Activated T-helper 2 cell treated with anti-CD3 and anti-CD28 coated beads, Interferon-gamma antibody, Interleukin-2, Interleukin-4, amounts not matched to agents 10 μg/mL and 5 μg/mL and 100 μg/mL, durations not matched to agents 14 hours and 24 hours and 36 hours (primary cell): ENCODE measurements at places on chromosomes 3 and 15. TPM values are rescaled to one million over a fixed set of nuclear protein-coding genes. Genes with fewer than 3 reads are reported as not detected.

The GRK7 gene
- not detected in 2 replicates for total RNA-seq

The DZIP3 gene
- total RNA-seq, result 4.9 and 6.4 TPM in 2 replicates

The TRIM59 gene
- 35.9 and 37.0 TPM in 2 replicates for total RNA-seq

The ST3GAL6 gene
- 0.05 and 0.44 TPM in 2 replicates for total RNA-seq

GRCh38 chr15:99635794-99636193 is 70.0 kb downstream of the MEF2A start:
- H3K27me3 ChIP-seq, result no peaks in the 10 kb centered on the region
- peaks cover 19% of the 10 kb centered on the region for H3K4me1 ChIP-seq
- H3K27ac ChIP-seq, result no peak overlapping the region

DNA sequence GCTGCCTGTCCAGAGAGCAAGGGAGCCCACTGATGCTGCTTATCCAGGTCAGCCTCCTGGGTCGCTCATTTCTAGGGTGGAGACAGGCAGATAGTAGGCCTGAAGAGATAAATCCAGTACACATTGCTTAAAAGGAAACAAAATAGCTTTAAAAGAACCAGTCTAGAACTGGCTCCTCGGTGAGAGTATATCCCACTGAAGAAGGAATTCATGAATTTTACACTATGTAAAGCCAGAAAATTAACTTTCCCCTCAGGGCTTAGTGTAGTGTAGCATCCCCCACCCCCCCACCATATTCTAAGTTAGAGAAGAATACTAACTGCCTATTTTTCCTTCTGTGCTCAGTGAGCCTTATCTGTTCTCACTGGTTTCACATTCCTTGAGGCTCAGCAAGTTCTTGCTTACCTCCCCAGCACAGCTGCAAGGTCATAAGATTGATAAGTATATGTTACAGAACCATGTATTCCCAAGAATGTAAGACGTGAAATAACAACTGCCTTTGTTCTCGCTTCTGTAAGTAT is 30.5 kb upstream of the NOX5 start:
- H3K36me3 ChIP-seq, result no peaks in the 10 kb centered on the region
- peaks cover 1% of the 10 kb centered on the region for H3K27me3 ChIP-seq
- no peak overlapping the region for H3K4me3 ChIP-seq
- DNase-seq, result no peak
- no peaks in the 10 kb centered on the region for H3K4me1 ChIP-seq

GRCh38 chr15:64635499-64636495 is 139.6 kb downstream of the RBPMS2 start:
- H3K36me3 ChIP-seq, result peaks cover 46% of the 10 kb centered on the region
- H3K4me1 ChIP-seq, result peaks cover 59% of the 10 kb centered on the region
- no peaks in the 10 kb centered on the region for H3K27me3 ChIP-seq
- no peak overlapping the region for H3K4me3 ChIP-seq
- peak overlapping the region; percentile 29 for H3K27ac ChIP-seq

DNA sequence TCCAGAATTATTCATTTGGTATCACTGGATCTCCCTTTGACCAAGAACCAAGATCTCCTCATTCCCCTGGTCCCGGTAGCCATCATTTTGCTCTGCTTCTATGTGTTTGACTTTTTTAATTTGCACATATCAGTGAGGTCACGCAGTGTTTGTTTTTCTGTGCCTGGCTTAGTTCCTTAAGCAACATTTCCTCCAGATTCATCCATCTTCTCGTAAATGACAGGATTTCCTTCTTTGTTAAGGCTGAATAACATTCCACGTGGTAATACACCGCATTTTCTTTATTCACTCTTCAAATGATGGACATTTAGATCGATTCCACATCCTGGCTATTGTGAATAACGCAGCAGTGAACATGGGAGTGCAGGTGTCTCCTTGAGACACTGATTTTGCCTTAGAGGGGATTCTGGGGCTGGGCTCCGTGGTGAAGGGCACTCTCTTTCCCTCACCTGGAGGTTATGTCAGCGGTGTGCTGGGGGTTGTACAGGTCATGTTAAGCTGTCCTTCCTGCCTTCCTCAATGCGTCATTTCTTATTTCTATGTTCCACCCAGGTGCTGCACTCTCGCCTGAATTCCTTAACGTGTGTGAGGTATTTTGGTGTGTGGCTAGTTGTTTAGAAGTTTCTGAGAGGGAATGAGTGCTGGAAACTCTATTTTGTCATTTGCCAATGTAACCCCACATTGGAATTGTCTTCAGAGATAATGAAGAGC is 212.2 kb downstream of the LPP start:
- peaks cover 4% of the 10 kb centered on the region for H3K36me3 ChIP-seq
- H3K27ac ChIP-seq, result no peak overlapping the region
- no peaks in the 10 kb centered on the region for H3K27me3 ChIP-seq
- DNase-seq, result no peak
- no peak overlapping the region for H3K4me3 ChIP-seq

GRCh38 chr15:35657679-35658311 is 111.8 kb upstream of the DPH6 start:
- no peak for DNase-seq
- no peak overlapping the region for H3K4me3 ChIP-seq
- peaks cover 9% of the 10 kb centered on the region for H3K27me3 ChIP-seq
- H3K36me3 ChIP-seq, result no peaks in the 10 kb centered on the region
- H3K4me1 ChIP-seq, result peaks cover 4% of the 10 kb centered on the region

- peaks cover 1% of the 10 kb centered on the region for H3K27me3 ChIP-seq
- peak; percentile 77 for DNase-seq
- peak overlapping the region; percentile 47 for H3K27ac ChIP-seq
Measured at GRCh38 chr15:63122002-63122875, 578 bp downstream of the LACTB start.

GRCh38 chr15:38186507-38186906 is 66.1 kb upstream of the SPRED1 start:
- H3K36me3 ChIP-seq, result no peaks in the 10 kb centered on the region
- no peak overlapping the region for H3K4me3 ChIP-seq
- peaks cover 2% of the 10 kb centered on the region for H3K27me3 ChIP-seq
- no peaks in the 10 kb centered on the region for H3K4me1 ChIP-seq
- DNase-seq, result no peak

- H3K27ac ChIP-seq, result peak overlapping the region; percentile 87
- DNase-seq, result no peak
- peaks cover 47% of the 10 kb centered on the region for H3K4me1 ChIP-seq
- no peaks in the 10 kb centered on the region for H3K36me3 ChIP-seq
- H3K4me3 ChIP-seq, result peak overlapping the region; percentile 60
Measured at GRCh38 chr3:192817053-192817452, 89.7 kb upstream of the FGF12 start.

DNA sequence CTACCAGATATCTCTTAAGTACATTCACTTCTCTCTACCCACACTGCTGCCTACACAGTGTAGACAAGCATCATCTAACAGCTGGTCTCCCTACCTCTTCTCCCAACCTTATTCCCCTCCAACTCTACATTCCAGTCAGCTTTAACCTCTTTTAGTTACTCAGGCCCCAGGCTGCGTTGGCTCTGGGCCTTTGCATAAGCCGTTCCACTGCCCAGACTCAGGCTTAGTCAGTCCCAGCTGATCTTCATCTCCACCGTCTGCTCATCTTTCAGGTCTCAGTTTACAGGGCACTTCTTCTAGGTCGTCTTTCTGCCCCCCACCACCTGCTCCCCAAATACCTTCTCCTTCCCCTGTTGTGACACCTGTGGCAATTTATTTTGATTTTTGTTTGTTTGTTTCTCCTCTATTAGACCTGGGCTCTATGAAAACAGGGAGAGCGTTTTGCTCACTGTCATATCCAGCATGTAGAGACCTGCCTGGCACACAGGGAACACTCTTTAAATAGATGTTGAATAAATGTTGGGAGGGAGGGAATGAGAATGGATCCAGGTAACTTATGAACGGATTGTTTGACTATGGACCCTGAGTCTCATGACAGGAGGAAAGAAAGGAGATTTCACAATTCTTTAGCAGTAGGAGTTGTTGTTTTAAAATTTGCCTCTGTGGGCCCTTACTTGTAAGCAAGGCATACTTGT is 11.1 kb downstream of the SLC27A2 start:
- no peak for DNase-seq
- no peaks in the 10 kb centered on the region for H3K27me3 ChIP-seq
- peaks cover 74% of the 10 kb centered on the region for H3K36me3 ChIP-seq
